ENCODE measurements at places on chromosomes 1 and 21.

- no peak for DNase-seq
Observed at GRCh38 chr1:185042737-185043136, 2.6 kb upstream of the RNF2 start.

DNA sequence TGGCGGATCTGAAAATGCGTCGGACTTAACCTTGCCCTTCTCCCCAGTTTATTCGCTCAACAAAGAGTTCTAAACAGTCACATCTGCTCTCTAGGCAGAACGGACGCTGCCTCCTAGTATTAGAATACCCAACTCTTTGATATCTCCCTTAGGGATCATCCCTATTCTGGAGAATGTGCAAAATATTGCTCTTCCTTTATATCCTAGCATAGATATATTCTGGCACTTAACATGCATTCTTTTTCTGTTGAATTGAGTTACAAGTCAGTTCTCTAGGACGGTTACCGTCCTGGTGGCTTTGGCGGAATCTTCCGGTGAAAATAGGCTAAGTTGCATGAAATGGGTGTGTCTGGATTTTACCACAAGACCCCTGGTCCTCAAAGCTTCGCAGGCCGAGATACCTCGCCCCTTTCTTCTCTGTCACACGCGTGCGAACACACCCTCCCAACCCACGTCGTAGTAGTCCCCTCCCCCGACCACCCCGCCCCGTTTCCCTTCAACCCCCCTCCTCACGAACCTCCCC is 501 bp upstream of the DNAJC6 start:
- DNase-seq, result no peak

GRCh38 chr1:46343351-46343695 is 2.7 kb downstream of the NSUN4 start:
- DNase-seq, result no peak

DNA sequence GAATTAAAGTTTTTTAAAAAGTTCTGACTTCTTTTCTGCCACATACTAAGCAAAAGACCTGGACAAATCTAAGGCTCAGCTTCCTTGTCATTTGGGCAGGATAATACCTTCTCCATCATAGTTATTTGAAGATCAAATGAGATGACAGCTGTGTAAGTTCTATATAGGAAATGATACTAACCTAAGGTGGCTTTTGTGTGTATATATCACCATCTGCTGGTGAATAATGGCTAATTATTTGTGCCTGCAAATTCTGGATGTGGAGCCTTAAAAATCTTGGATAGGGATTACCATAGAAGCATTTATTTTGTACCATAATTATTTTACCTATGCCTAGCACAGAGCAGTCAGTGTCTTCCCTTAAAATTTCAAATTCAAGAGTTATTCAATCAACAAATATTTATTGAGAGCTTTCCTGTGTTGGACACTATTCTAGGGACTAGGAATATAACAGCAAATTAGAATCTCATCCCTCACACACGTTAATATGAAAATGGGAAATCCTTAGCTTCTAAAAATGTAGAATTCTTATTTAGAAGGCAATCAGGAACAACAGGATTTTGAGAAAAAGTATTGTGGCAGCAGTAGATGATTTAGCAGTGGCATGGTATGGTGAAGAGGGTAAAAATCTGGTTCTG is 89.8 kb downstream of the TMEM200B start:
- DNase-seq, result no peak

- DNase-seq, result no peak
Observed at GRCh38 chr1:118558933-118559332, 373.9 kb upstream of the SPAG17 start.

GRCh38 chr21:17775431-17776126 is 43.6 kb downstream of the C21orf91 start:
- no peak for DNase-seq

- DNase-seq, result no peak
Observed at GRCh38 chr1:113734357-113735055, 24.8 kb downstream of the PHTF1 start.

GRCh38 chr1:22296701-22297591 is 154.0 kb upstream of the WNT4 start:
- DNase-seq, result no peak

GRCh38 chr1:33973799-33974545 is 110.1 kb downstream of the HMGB4 start:
- DNase-seq, result no peak

DNA sequence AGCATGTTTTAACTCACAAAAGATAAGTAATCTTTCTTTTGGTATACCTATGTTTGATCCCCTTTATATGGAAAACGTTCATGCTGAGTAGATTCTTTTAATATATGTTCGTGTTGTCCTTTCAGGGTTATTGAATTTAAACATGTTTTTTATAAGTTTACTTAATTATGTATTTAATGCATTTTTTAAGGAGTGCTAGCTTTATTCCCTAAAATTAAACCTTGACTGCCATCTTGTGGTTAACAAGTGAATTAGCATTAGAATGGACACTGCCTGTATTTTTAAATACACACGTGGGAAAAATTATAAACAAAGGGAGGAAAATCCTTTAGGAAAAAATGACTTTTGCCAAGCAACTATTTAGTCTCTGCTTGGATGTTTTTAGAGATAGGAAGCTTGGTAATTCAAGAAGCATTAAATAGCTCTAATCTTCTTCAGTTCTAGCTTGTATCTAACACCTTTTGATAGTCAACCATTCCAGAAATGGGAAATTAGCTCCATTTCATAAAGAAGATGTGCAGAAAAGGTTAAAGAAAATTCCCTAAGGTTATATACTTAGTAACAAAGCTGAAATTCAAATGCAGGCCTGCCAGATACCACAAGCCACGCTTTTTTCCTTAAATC is 43.0 kb downstream of the UBE2U start:
- no peak for DNase-seq

DNA sequence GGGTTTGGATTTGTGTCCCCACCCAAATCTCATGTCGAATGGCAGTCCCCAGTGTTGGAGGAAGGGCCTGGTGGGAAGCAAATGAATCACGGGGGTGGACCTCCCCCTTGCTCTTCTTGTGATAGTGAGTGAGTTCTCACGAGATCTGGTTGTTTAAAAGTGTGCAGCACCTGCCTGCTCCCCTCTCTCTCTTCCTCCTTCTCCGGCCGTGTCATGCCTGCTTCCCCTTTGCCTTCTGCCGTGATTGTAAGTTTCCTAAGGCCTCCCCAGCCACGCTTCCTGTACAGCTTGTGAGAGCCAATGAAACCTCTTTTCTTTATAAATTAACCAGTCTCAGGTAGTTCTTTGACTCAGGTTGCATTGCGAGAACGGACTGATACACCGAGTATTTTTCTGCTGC is 15.9 kb downstream of the CLDN14 start:
- DNase-seq, result no peak

GRCh38 chr21:33767236-33767635 is 124.9 kb downstream of the ITSN1 start:
- DNase-seq, result no peak

DNA sequence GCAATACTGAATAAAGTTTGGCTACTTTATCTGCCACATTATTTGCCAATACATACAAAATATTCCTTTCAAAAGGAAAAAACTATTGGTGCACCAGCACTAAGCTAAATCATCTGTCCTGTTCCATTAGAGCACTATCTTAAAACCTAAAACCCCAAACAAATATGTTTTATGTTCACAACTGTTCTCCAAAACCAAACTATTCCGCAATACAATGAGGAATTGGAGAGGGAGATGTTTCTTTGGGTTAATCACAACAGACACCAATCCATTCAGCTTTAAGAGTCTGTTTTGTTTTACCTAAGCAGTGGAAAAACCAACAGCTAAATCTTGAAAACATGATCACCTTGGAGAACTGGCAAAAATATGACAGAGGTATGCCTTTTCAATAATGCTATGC is 85.1 kb downstream of the ZNF644 start:
- DNase-seq, result no peak

DNA sequence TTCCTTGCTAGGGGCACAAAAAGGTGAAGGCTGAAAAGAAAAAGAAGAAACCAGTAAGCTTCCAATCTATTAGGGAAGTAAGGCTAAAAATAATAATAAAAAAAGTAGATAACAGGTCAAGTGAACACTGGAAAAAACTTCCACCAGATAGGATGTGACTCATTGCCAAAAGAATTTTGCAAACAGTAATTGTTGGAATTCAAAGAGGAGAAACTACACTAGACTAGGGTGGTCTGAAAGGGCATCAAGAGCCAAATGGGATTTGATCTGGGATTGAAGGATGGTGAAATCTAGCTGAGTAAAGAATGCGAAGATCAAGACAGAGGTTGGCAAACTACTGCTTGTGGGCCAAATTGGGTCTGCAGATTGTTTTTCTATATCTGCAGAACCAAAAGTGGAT is 6.0 kb upstream of the ST6GALNAC3 start:
- DNase-seq, result no peak

DNA sequence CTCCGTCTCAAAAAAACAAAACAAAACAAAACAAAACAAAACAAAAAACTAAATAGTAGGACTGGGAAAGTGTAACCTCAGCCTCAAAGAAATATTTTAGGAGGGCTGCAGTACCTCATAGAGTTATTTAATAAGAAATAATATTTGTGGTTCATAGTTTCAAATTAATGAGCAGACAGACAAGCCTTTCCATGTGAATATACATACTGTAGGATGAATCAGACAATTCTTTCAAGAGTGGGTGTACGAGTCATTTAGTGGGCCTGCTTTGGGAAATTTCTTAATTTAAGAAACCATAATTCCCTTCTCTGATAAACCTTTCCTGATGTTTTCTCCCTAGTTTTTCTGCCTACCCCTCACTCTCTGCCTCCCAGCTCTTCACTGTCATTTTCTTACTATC is 52.5 kb downstream of the CDC14A start:
- DNase-seq, result no peak

DNA sequence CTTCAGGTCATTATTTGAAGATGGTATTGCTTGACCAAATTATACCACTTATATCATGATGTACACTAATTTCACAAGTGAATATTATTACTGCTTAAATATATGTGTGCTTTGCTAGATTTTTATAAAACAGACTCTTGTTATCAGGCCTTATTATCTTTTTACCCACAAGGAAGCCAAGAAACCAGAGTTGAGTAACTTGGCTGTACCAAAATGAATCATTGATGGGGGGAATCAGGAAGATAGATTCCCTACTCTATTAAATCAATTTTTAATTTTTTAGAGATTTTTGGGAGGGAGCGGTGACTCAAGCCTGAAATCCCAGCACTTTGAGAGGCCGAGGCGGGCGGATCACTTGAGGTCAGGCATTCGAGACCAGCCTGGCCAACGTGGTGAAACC is 16.0 kb upstream of the SCCPDH start:
- no peak for DNase-seq
